ENCODE measurements at places on chromosomes 3 and 15.

DNA sequence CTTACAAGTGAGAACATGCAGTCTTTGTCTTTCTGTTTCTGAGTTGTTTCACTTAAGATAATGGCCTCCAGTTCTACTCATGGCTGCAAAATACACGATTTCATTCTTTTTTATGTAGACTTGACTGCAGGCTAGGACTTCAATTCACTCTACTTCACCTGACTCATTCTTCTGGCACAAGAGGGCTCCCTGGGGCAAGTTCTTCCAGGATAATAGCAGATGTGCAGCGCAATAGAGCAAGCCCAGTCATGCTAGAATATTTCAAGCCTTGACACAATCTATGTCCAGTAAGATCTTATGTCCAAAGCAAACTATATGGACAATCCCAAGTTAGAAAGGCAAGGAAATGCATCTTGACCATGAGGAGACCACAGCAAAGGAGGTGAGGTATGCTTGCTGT lies 211.7 kb upstream of the GADL1 start:
- DNase-seq: no peak

GRCh38 chr3:167287308-167287707 lies 92.8 kb downstream of the ZBBX start:
- no peak for DNase-seq

DNA sequence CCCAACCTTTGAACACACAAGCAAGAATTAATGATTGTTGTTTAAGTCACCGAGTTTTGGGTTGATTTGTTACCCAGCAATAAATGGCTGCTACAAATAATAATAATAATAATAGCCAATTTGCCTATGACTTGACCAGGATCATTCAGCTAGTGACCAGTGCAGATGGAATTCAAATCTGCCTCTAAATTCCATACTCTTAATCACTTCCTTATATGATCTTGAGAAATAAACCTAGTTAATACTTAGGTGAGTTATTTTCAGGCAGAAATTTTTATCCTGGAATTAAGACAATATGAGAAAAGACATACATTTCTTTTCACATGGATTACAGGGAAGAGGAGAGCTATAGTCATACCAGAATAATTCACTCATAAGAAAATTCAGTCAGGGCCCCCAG lies 116.0 kb upstream of the GALNT15 start:
- no peak for DNase-seq

GRCh38 chr3:134311693-134312071 lies 61.0 kb upstream of the RYK start:
- DNase-seq: no peak

DNA sequence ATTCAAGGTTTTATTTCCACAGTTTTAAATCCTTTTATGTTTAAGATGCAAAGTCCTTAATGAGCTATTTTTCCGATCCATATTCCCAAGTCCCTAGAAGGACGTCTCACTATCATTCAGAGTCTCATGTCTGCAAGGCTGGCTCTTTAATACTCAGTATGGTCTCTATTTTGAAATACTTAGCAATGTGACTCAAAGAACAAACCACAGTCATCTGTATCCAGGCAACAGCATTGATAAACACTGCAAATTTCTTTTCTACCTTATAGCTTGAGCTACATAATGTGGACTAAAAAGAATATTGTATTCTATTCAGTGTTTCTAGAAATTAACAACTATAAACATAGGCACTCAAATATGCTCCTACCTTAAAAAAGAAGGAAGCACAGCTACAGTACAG lies 588.3 kb upstream of the NAALADL2 start:
- no peak for DNase-seq

GRCh38 chr3:196321162-196321561 lies 3.1 kb upstream of the DYNLT2B start:
- DNase-seq: no peak

GRCh38 chr3:122301063-122301462 lies 24.0 kb upstream of the CSTA start:
- DNase-seq: no peak

DNA sequence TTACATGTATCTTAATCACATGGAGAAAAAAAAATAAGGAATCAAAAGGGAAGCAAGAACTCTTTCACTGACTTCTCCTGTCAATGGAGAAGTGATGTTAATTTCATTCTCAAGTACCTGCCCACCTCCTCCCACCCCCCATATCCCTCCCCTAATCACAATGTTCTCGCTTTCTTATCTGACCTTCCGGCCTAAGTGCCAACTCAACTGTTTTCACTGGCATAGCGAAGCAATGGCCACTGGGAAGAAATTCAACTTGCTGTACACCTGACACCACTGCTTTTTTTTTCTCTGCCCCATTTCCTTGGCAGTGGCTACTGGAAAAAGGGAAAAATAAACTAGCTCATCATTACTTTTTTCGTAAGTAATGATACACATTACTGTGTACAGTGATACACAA lies 3.8 kb downstream of the SGO1 start:
- no peak for DNase-seq

DNA sequence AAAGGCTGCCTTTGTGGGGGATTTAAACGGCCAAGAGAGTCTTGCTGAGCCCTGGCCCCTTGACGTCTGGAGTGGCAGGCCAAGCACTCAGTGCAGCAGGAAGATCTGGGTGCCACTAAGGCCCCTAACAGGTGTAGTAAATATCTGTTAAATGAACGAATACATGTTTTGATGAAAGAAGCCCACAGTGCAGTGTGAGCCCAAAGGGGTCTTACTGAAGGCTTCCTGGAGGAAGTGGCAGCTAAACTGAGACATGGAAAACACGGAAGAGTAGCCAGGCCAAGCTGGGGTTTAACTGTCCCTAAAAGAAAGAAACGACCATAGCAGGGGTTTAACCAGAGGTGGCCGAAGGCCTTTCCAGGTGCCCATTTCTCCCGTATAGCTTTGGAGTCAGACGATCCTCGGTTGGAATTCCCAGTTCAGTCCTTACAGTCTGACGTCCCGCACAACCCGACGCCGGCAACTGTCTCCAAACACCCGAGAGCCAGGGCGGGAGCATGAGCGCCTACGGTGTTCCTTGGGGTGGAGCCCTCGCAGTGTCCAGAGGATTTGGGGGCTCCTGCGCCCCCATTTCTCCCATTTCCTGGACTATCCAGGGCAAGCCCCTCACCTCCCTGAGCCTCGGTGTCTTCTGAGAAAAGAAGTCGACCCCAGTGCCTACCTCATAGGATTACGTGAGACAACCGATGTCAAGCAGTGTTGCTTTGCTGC lies 910 bp upstream of the ABHD6 start:
- peak; percentile 38 for DNase-seq

DNA sequence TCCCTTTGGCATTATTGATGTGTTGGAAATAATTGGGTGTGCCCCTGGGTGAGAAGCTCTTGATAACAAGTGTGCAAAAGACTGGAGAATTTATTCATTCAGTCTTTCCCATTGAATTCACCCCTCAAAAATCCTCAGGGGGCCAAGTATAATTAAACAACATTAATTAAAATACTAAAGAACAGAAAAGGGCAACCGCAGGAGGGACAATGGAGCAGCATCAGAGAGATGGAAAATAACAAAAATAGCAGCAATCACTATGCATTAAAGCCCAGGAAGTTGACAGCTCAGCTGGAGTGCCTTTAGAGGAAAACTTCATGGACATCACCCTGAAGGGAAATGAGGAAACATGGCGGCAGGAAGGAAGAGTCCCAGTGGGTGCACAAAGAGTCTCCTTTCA lies 227.6 kb downstream of the MINAR1 start:
- no peak for DNase-seq

DNA sequence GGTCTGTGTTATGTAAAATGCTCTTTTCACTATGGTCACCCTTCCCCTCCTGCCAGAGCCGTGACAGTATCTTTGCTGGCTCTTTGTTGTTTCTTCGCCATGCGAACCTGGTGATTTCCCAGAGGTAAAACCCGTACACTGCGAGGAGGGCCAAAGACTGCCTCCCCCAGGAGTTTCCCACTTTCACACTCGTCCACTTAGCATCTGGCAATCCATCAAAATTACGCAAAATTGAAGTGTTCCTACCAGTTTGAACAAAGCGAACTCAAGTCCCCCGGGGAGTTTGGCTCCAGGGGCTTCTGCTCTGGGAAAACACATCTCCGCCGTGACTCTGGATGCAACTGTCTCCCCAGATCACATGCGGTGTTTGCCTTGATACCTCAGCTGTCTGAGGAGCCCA lies 239.9 kb downstream of the FAM43A start:
- no peak for DNase-seq

DNA sequence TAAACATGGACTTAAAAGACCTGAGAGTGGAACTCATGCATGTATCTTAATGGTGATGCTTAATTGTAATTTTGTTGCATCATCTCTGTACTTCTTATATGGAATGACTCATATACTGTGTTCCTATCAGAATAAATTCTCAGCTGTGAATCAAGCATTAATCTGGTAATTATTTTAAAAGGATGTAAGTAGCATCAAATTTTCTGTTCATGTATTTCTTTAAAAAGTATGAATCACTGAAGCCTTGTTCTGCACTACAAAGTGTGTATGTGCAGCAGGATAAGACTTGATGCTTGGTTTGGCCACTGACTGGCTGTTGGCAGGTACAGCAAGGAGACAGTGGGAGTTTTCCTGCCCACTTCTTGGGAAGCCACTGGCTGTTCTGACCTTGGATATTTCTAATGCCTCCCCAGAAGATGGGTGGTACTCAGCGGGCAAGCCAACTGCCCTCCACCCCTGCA lies 123.9 kb downstream of the ANO10 start:
- DNase-seq: no peak

- DNase-seq: no peak
Measured at GRCh38 chr3:877001-877400, 215.8 kb upstream of the CNTN6 start.

GRCh38 chr3:184459355-184459754 lies 79.5 kb downstream of the CHRD start:
- no peak for DNase-seq

DNA sequence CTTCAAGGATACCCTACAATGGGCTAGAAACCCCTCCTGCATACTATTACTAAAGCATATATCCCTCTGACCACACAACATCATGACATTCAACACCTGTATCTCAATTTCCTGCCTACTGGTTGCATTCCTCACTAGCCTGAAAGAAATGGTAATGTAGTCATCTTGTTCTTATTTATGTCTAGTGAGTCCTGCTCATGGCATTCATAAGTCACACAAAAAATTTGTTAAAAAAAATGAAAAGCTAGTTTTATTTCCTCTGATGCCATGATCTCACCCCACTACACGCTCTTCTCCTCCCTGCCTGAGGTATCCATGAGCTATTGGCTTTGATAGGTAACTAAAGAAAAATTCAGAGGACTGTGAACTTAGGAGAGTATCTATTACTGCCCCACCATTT lies 284.5 kb downstream of the ZNF385D start:
- no peak for DNase-seq

GRCh38 chr3:158355623-158356588 lies 215.1 kb upstream of the MLF1 start:
- no peak for DNase-seq

- no peak for DNase-seq
Measured at GRCh38 chr15:21268436-21268940, 171.8 kb downstream of the POTEB3 start.

DNA sequence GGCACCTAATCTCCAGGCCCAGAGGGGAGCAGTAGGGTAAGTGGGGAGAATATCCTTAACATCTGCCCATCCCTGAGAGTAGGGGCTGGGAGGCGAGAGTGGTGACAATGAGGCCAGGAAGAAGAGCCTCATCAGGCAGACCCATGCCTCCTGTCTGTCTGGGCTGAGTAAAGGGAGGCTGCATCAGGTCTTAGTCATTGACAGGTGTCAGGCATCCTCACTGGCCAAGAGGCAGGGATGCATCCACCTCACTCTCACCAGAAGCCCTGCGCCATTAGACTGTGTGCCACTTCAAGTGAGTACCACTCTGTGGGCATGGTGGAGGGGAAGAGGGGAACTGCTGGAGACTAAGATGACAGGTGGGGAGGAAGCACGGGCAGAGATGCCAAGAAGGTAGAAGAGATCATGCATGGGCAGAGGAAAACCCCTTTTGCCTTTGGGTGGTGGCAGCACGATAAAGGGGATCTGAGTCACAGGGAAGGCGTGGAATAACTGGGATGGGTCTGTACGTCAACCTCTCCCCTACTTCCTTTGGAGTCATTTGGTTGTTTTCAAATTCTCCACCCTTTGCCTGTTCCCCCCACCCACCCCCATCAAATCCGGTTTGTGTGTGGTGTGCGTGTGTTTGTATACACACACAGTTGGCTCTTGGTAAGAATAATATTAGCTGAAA lies 14.1 kb downstream of the ANAPC13 start:
- DNase-seq: no peak

DNA sequence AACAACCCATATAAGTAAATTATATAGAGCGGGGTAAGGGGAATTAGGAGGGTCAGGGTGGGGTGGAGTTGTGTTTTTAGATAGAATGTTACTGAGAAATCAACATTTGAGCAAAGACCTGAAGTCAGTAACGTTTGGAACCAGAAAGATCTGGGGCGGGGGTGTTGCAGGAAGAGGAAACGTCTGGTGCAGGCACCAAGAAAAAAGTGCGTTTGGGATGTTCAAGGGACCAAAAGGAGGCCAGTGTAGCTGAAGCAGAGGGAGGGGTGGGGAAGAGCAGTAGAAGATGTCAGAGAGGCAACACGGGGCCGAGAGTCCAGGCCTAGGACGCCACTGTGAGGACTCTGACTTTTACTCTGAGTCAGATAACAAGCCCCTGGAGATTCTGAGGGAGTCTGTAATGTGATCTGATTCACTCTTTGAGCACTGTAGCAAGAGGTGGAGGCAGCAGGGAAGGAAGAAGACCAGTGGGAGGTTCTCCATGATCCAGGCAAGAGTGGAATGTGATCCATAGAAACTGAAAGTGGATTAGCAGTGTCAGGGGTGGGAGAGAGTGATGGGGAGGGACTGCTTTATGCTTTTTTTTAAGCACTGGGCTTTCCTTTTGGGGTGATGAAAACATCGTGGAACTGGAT lies 179.3 kb upstream of the CHRM5 start:
- DNase-seq: no peak

DNA sequence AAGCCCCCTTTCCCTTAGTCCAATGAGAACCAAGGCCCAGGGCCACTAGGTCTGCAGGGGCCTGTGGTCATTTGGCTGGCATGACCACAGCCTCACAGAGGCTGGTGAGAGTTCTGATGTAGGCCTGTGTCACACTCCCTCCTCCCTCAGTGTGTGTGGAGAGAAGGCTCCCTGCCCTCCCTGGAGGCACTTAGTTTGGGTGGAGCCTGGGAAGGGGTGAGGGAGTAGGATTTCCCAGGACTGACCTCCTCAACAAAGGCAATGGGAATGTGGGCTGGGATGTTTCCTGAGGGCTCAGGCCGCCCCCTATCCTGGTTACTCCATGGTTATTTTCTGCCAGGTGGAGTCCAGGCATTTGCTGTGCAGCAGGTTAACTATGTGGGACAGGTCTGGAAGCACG lies 7.6 kb downstream of the TEX264 start:
- no peak for DNase-seq

GRCh38 chr15:69475769-69476358 lies 23.2 kb downstream of the RPLP1 start:
- DNase-seq: peak; percentile 84

DNA sequence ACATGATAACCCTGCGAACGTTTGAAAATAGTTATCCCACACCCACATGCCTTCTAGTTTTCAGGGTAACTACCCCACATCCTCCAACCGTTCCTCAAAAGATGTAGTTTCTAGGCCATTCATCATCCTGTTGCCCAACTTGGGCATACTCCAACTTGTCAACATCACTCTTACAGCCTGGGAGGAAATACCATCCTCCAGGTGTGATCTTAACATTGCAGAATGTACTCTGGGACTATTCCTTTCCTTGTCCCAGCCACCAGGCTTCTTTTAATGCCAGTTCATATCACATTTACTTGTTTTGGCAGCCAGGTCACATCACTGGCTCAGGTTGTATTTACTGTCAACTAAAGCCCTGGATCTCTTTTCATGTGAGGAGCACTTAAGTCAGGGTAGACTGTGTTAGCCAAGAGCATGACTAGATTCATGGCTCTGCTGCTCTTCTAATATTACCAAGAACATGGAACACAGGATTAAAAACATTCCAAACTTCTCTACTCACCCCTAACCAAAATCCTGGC lies 4.0 kb upstream of the DENND6A start:
- no peak for DNase-seq

Data from colonic mucosa (tissue), 4 donors.